ENCODE measurements at places on chromosomes 2 and 18.
A peak's percentile ranks its signal among the peaks of the same experiment; 100 is the strongest.

- DNase-seq = no peak
Measured at GRCh38 chr2:186835628-186836027, 13.3 kb downstream of the ZSWIM2 start.

DNA sequence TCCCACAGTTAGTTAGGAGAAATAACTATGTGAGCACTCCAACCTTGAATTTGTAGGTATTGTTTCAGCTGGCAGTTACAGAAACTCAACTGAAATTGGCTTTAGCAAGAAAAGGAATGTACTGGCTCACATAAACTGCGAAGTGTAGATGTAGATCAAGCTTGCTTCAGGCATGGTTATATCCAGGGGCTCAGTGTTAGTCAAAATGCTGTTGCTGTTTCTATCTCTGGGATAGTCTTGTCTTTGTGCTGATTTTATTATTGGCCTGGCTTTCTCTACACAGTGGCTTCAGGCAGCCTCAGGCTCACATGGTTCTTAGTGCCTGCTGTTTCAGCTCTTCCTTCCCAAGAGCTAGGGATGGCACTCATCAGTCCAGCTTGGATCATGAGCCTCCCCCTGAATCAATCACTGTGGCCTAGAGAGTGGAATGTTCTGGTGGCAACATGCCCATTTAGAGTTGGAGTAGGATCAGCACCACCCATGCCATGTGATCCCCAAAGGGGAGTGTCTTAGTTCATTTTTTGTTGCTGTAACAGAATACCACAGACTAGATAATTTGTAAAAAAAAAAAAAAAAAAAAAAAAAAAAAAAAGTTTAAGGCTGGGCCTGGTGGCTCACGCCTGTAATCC lies 69.1 kb upstream of the FOXI3 start:
- DNase-seq = no peak

DNA sequence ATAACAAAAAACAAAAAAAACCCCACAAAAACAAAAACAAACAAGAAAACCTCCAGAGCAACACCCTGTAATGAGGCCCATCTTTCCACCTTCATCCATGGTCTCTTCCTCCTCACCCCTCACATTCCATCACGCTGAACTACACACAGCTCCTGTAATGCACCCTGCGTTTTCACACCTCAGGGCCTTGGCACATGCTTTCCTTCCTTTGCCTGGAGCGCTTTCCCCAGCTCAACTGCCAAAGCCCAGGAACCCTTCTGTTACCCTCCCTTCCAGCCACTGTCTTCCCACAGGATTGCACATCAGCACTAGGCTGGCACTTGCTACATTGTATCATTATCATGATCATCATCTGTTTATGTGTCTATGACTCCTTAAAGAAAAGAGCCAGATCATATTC lies 29.4 kb downstream of the TMEM247 start:
- no peak for DNase-seq

DNA sequence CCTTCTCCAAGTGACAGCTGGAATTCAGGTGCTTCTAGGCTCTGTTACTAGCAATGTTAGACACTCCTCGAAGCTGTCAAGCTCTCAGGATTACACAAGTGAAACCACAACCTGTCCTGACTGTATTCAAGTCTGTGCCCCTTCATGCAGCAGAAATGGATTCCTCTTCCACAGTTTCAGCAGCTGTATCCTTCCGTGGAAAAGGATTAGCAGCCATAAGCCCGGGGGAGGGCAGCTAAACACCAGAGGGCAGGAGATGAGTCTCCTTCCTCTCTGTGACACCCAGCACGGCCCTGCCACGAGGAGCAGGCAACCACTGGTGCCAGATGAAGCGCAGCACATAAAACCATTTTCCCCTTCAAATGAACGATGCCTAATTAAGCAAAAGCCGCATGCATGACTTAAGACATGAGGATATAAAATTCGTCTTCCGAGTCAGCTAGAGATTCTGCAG lies 1.2 kb downstream of the ST3GAL5 start:
- peak; percentile 49 for DNase-seq

GRCh38 chr2:157497638-157498314 lies 53.9 kb upstream of the CYTIP start:
- peak; percentile 67 for DNase-seq

- DNase-seq = no peak
Measured at GRCh38 chr2:191991442-191991841, 144.6 kb upstream of the CAVIN2 start.

GRCh38 chr18:49970319-49970718 lies 157.0 kb upstream of the ACAA2 start:
- no peak for DNase-seq

- no peak for DNase-seq
Measured at GRCh38 chr2:149857344-149857743, 269.8 kb upstream of the MMADHC start.

GRCh38 chr2:69238449-69239031 lies 148.5 kb downstream of the GFPT1 start:
- no peak for DNase-seq

- DNase-seq = no peak
Measured at GRCh38 chr2:31327505-31327904, 87.0 kb downstream of the XDH start.

DNA sequence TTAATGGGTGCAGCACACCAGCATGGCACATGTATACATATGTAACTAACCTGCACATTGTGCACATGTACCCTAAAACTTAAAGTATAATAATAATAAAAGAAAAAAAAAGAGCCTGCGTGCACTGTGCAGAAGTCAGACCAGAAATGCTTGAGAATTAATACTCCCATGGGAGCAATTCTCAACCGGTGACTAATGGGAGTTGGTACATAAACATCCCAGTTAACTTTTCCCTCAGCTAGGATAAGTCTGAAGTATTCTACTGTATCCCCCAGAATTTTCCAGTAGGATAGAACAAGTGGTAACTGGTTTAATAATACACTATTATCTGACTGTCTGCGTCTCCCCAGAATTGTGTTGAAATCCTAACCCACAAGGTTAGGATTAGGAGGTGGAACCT lies 113.6 kb upstream of the COL5A2 start:
- no peak for DNase-seq

GRCh38 chr2:119184512-119184911 lies 26.0 kb upstream of the C1QL2 start:
- DNase-seq = no peak

- no peak for DNase-seq
Measured at GRCh38 chr2:231877533-231878456, 48.4 kb downstream of the NPPC start.

DNA sequence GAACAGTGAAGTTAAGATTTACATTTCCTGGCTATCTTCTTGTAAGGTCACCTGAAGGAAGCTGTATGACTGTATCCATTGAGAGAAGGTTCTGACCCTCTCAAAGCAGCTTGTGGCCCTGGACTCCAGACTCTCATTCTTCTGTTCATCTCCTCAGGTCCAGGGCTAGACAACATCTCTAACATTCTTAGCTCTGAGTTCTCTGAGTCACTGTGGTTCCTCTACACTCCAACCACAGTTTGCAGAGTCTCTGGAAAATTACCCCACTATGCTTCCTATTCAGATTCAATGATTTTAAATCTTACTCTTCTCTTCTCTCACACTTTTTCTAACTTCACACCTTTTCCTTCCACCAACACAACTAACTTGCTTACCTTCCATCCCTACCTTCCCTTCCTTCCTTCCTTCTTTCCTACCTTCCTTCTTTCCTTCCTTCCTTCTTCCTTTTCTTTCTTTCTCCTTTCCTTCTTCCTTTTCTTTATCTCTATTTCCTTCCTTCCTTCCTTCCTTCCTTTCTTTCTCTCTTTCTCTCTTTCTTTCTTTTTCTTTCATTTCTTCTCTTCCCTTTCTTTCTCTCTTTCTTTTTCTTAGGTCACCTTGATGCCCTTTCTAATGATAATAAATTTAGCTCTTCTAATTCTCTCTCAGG lies 824.3 kb upstream of the ZEB2 start:
- no peak for DNase-seq

DNA sequence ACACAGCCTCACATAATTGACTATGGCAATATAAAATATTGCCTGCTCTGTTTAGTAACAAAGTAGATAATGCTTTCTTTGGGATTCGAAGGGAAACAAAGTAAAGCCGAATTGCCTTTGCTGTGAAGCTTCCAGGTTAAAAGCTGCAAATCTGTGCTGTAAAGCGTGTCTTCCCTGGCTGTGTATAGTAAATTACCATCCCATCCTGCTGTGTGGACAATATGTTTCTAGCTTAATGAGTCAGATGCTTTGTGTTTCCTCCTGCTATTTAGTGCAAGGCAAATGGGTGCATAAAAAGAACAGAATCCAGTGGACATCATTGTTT lies 265.1 kb downstream of the SOCS6 start:
- DNase-seq = peak; percentile 83

- DNase-seq = no peak
Measured at GRCh38 chr18:27564066-27564465, 379.0 kb upstream of the CHST9 start.

DNA sequence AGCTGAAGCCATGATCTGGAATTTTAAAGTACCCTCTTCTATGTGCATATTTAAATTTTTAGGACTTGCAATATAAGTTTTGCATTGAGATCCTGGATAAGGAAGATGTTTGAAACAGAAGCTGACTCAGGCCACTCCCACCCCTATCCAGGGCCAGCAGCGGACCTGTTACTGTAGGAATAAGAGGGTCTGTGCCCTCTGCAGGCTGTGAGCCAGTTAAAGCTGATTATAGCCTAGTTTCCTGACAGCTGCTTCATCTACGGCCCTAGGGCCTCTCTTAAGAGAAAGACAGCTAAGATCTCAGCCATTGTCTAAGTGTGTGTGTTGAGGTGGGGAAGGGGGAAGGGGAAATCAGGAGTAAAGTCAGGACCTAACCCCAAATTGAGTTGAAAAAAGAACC lies 234.0 kb downstream of the HAUS1 start:
- DNase-seq = peak; percentile 83

GRCh38 chr2:136075476-136075875 lies 42.5 kb downstream of the CXCR4 start:
- no peak for DNase-seq

DNA sequence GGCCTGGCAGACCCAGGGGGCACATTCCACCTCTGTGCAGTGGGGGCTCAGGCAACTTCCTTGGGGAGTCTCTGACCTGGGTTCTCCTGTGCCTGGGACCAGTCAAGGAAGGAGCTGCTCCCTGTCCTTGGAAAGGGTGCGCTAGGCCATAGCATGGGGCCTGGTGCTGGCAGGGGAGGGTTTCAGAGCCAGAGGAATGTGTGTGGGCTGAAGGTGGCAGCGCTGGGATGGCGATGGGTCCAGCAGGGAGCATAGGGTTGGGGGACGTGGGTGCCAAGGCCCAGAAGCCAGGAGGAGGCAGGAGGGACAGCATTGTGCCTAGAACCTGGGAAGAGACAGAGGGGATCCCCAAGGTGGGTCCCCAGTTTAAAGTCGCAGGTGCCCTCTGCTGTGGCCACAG lies 66.3 kb upstream of the TUBA3E start:
- no peak for DNase-seq

GRCh38 chr18:31101183-31102024 lies 817 bp downstream of the DSC2 start:
- no peak for DNase-seq

DNA sequence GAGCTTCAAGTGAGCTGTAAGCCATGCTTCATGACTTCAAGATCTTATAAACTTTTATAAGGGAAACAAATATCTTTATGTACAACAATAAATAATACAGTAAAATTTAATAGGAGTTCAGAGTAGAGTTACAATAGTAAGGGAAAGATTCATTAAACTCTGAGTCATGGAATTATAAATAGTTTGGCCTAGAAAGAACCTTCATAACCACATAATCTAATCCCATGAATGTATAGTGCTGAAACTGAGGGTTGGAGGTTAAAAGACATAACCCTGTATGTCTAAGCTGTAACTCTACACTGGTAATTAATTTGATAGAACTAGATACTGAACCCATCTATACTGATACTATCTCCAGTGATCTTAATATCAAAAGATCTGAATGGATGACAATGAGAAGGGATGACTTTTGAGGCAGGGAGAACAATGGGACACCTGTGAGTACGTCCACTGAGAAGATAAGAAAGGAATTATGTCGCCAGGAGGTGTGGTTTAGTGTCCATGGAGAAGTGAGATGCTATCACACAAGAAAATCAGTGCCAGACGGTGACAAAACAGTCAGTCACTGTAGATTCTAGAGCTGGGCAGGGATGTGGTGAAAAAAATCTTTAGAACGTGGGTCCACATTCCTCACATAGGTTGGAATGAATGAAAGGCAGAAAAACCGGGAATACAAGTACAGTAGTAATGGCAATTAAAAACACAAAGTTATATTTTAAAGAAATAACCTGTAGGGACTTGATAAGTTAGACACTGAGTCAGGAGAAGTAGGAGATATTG lies 1.1 kb downstream of the IL1F10 start:
- DNase-seq = no peak

- no peak for DNase-seq
Measured at GRCh38 chr2:128332091-128332634, 13.5 kb upstream of the HS6ST1 start.

DNA sequence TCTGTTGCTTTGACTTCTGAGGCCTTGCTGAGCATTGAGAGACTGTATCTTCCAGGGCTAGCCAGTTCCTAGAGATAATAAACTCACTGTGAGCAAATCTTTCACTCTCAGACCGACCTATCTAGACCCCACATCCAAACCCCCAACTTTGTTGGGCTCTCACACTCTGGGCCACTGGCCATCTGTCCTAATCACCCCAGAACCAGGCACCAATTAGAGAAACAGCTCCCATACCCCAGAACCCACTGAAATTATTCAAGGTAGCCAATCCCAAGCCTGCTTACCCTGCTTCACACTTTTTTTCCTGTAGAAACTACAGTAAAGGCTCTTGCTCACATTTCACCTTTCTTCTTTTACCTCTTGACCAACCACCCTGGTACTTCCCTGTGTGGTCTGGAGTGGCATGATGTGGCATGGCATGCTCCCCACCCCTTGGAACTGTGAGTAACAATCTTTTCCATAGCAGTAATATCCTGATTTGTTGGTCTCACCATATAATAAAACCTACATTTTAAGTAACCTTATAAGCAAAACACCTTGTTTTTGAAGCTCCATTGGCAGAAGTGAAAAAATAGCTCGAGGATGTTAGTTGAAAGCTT lies 55.2 kb downstream of the ANKRD12 start:
- no peak for DNase-seq

DNA sequence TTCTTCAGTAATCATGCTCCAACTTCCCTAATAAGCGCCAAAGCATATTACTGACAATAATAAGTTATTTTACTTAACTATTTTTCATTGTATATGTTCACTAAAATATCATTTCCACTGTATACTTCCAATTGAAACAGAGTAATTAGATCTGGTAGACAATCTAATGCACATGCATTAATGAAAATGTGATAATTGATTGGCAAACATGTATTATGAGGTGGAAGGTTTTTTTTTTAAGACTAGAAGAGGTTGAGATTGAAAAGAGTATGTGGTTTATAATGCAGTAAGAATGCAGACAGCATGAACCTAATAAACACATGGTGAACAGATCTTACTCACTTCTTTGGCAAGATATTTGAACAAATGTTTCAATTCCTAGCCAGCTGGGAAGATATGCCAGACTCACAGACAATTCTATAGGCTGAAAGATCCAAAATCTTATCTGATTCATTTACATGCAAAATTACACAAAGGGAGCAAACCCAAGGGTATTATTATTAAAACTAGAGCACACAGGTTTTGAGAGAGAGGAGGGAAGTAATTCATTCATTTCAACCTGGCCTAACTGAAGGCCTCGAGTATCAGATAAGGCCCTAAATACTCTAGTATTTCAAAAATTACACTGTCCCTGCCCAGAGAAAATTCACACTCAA lies 2.8 kb downstream of the NCKAP1 start:
- no peak for DNase-seq

- no peak for DNase-seq
Measured at GRCh38 chr2:160279813-160280465, 79.9 kb upstream of the ITGB6 start.

GRCh38 chr18:70046796-70047195 lies 99.1 kb upstream of the CD226 start:
- DNase-seq = no peak

Measured in NCI-H1092 treated with DMSO at 0.1 percent for 48 hours (cell line).